ENCODE measurements at places on chromosomes 1 and 21. TPM values are rescaled to one million over a fixed set of nuclear protein-coding genes. Genes with fewer than 3 reads are reported as not detected.

The LCE2D gene
- total RNA-seq: not detected

The GLRX2 gene
- total RNA-seq: 3.1 TPM

DNA sequence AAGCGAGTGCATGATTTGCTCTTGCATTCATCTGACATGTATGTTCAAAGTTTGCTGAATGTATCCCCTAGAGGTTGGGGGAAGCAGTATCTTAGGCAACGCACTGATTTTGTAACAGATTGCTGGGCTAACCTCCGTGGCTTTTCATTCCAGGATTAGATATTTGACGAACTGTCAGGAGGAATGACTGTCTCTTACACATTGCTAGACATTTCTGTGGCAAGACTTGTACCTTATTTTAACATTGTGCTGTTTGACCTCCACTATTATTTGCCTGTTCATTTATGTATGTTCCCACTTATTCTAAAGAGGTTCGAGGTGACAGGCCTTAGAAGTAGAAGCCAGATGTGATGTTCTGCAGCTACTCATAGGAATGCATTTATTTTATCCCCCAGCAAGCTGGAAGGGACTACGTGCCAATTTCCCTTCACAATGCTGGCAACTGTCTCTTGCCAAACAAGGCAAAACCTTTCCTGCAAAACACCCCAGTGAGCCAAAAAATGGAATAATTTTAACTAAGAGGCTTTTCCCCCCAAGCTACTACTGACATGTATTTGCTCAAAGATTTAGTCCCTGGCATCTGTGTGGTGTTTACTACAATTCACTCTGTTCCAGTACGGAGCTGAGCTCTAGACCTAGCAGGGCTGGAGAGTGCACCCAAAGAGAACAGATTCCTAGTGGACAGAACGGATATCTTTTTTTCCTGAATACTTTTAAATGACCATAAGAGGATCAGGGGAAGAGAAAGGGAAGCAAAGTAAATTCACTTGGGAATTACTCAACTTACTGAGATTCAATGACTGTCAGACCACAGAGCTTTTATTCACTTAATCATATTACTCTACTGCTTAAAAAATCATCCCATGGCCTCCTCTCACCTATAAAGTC lies 646.2 kb downstream of the SMYD3 start:
- H3K36me3 ChIP-seq: no peaks in the 10 kb centered on the region
- no peak overlapping the region for H3K4me3 ChIP-seq
- no peak overlapping the region for H3K27ac ChIP-seq
- no peaks in the 10 kb centered on the region for H3K27me3 ChIP-seq
- no peaks in the 10 kb centered on the region for H3K4me1 ChIP-seq
- no peak for DNase-seq

DNA sequence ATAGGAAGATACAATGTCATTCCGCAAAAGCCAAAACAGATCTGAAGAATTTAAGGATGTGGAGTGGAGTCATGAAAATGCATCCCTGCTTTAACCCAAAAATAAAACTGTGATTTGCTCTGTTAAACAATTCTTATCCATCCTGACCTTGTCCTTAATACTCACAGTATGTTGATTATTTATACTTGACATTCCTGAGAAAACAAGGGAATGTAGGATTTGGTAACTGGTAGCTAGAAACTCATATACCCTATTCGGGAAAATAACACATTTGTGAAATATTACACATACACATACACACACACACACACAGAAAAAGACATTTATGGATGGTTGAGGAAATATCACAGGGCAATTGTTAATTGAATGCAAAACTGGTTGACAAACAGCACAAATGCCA lies 80.2 kb downstream of the FMN2 start:
- H3K27ac ChIP-seq: no peak overlapping the region
- H3K36me3 ChIP-seq: no peaks in the 10 kb centered on the region
- DNase-seq: no peak
- no peak overlapping the region for H3K4me3 ChIP-seq

DNA sequence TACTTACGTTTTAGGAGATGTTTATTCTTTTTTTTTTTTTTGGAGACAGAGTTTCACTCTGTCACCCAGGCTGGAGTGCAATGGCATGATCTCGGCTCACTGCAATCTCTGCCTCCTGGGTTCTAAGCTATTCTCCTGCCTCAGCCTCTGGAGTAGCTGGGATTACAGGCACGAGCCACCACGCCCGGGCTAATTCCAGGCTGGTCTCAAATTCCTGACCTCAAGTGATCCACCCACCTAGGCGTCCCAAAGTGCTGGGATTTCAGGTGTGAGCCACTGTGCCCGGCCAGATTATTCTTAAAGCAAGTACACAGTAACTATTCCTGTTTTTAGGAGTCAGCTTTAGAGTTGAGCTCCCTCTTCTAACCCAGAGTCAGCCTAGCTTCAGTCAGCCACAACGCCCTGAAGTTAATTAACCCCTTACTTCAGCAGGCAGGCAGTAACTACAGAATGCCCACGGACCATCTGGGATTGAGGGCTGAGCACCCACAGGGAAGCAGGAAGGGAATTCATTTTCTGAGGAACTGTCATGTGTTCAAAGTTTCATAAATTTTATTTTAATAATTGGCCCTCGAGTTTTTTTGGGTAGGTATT lies 5.3 kb upstream of the ID3 start:
- no peaks in the 10 kb centered on the region for H3K36me3 ChIP-seq
- no peak for DNase-seq
- H3K4me3 ChIP-seq: no peak overlapping the region
- H3K27ac ChIP-seq: peak overlapping the region; percentile 5

The SPRR2G gene
- total RNA-seq: not detected

The LGR6 gene
- 0.05 TPM for total RNA-seq

GRCh38 chr21:45336870-45337269 lies 49.2 kb upstream of the POFUT2 start:
- H3K4me3 ChIP-seq: no peak overlapping the region
- DNase-seq: no peak
- H3K36me3 ChIP-seq: no peaks in the 10 kb centered on the region
- no peaks in the 10 kb centered on the region for H3K27me3 ChIP-seq
